ENCODE measurements at places on chromosomes 4 and X.

GRCh38 chr4:174358410-174358809 lies 74.7 kb downstream of the CEP44 start:
- DNase-seq: no peak

GRCh38 chrX:67585401-67585800 lies 41.6 kb downstream of the AR start:
- DNase-seq: no peak

DNA sequence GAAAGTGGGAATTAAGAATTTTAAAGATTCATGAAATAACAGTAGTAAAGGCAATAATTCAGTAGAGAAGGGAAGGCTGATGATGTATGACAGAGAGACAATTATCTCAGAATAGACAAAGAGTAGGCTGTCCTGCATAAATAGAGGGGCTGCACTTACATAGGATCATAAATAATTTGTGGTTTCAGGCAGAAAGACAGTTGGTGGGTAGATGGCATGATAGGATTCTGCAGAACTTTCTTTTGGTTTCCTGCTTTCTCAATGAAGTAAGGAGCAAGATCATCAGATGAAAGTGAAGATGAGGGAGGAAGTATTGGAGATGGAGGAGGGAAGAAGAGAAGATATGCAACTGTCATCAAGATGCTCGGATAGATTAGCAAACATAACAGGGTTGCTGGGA lies 604.9 kb upstream of the ZFP42 start:
- DNase-seq: no peak

GRCh38 chr4:107834241-107834794 lies 9.6 kb downstream of the SGMS2 start:
- DNase-seq: no peak

DNA sequence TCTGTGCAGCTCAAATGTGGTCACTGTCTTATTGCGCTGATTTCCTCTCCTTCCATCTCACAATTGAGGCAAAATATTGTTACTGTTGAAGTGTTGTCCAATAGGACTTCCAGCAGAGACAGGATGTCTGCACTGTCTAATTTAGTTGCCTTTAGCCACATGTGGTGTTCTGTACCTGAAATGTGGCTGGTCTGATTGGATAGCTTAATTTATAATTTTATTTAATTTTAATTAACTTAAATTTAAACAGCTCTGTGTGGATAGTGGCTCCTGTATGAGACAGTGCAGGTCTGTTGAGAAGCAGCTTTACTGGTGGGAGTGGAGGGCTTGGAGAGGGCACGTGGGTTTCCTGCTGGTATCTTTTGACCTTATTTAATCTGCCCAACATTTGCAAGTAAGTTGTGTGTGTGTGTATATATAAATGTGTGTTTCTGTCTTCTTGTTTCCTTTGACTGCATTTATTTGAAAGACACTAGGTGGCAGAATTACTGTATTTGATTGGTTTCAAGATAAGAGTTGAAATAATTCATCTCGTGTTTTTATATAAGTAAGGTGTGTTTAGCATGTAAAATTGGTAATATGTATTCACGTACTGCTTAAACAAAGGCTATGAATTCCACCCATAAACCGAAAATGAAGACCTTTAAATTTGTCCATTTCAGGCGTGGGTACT lies 55.3 kb upstream of the MSANTD1 start:
- DNase-seq: no peak

DNA sequence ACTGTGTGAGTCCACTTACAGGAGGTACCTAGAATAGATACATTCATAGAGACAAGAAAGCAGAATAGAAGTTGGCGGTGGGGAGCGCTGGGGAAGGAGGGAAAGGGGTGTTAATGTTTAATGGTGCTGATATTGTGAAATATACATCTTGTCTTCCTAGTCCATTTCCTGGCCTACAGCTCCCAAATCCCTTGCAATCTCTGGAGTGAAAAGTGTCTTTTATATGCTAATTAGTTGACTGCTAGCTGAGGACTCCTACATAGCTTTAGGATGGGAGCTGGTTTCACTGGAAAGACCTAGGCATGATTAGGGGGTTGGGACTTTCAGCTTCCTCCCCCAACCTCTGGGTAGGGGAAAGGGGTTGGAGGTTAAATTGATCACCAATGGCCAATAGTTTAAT lies 36.0 kb downstream of the FUNDC1 start:
- no peak for DNase-seq

GRCh38 chr4:173522951-173523395 lies 7.1 kb downstream of the HAND2 start:
- DNase-seq: no peak

DNA sequence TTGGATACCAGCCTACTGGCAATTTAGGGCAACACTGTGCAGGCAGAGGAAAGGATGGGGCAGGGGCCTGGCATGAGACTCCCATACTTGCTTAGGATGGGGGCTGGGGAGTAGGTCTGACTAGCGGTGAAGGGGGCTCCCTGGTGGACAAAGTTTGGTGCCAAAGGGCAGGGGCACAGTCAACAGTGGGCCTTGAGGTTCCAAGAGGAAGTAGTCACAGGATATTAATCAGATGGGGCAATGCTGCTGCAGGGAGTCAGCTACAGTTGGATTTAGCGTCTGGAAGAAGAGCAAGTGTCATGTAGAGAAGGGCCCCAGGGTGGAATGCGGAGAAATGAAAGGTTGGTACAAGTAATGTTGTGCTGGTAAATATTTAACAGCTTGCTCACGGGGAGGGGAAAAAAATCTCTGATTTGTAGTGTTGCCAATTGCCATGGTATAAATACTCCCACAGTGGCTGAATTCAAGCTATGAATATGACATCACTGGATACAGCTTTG lies 139.4 kb downstream of the PJA1 start:
- no peak for DNase-seq

- DNase-seq: no peak
Observed at GRCh38 chr4:142098380-142098779, 462.0 kb downstream of the IL15 start.

GRCh38 chr4:133600008-133600407 lies 450.9 kb downstream of the PCDH10 start:
- DNase-seq: no peak

Measured in activated CD4-positive, CD25-positive, alpha-beta regulatory T cell treated with anti-CD3 and anti-CD28 coated beads, Interleukin-2, amount 50 U/mL, for 16 hours (primary cell).